ENCODE measurements at places on chromosomes 11 and 22.

GRCh38 chr11:76288166-76288980 is 82.1 kb upstream of the WNT11 start:
- no peak for DNase-seq

DNA sequence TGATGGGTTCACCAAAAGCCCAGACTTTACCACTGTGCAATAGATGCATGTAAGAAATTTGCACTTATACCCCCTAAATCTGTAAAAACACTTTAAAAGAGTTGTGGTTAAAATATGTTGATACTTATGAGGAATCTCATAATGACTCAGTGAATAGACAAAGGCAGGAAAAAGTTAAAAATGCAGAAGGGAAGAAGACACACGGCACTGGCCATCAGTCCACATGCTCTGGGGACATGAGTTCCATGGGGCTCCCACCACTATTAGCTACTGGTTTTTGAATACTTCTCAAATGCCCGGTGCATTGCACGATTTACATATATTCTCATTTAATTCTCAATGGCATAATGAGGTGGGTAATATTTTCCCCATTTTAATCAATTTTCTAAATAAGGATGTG is 59.3 kb upstream of the BLID start:
- DNase-seq = no peak

DNA sequence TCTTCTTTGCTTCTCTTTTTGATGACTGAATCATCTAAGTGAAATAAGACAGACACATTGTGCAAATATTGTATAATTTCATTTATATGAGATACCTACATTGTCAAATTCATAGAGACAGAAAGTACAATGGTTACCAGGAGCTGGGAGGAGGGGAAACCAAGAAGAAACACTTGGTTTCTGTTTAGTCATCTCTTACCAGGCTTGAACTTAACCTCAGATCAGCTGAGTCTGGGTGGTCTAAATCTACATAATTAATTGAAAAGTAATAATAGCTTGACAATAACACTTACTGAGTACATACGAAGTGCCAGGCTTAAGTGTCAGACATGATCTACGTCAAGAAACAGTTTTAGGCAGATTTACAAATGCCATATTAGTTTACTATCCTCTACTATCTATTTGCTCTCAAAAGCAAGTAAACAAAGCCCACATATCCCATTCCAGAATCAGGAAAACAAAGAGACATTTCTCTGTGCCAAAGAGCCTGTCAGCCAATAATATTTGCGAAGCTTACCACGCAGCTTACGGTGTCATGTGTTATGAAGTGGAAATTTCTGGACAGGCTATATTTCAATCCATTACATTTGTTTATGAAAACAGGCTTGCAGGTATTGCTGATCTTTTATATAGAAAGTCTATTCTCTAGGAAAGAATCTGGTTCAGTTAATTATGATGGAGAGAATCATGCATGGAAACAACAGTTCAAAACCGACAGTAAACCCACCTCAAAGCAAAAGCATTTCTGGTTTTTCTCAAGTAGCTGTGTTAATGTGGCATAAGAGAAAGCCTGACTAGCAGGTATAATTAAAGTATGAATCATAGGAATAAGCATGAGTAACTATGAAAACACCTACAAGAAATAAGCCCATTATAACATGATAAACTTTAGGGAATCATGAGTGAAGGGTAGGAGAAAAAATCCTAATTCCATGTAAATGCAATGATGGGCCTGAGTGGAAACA is 2.7 kb upstream of the ARHGAP42 start:
- no peak for DNase-seq

DNA sequence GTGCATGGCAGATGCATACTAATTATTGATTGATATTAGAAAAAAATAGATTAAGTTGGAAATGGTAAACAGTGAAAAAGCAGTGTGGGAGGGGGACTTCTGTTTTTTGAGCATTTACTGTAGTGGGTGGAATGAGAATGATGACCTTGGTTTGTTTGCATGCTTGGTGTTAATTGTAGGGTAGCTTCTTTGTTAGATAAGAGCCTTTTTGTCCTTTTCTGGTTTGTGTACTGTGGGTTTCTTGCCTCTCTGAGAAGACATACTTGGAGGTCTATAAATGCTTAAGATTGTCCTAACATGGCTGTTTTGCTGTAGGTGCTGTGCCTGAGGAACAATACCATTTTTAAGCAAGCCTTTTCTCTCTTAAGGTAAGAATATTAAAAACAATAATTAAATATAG is 17.0 kb downstream of the MRPL48 start:
- DNase-seq = no peak

DNA sequence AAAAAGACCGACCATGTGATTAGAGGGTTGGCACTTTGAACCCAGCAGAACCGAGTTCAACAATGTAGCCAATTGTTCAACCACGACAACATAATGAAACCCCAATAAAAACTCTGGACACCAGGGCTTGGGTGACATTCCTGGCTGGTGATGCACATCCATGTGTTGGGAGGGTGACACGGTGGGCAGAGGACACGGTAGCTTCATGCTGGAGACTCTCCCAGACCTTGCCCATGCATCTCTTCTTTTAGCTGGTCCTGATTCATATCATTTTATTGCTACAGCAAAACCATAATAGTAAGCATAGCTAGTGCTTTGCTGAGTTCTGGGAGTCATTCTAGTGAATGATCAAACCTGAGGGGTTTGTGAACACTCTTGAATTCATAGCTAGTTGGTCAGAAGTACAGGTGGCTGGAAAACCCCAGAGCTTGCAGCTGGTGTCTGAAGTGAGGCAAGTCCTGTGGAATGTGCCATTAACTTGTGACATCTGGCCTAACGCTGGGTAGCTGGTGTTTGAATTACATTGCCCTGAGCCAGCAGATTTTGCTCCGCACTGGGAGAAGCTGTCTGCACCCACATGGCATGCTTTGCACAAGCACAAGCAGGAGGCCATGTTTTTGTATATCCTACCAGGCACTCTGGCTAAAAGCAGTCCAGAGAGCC is 14.0 kb downstream of the RPUSD4 start:
- DNase-seq = no peak

GRCh38 chr22:27151407-27151806 is 494.0 kb downstream of the MIAT start:
- DNase-seq = no peak

GRCh38 chr11:69863544-69864200 is 44.5 kb upstream of the FGF3 start:
- DNase-seq = no peak

- peak; percentile 11 for DNase-seq
These were observed 74.5 kb upstream of the LMO1 start for GRCh38 chr11:8338138-8338537.

- no peak for DNase-seq
These were observed 48.7 kb downstream of the KCNQ1OT1 start for GRCh38 chr11:2651054-2651617.

- DNase-seq = peak; percentile 64
These were observed 53.5 kb downstream of the VSIG10L2 start for GRCh38 chr11:125999234-125999880.

DNA sequence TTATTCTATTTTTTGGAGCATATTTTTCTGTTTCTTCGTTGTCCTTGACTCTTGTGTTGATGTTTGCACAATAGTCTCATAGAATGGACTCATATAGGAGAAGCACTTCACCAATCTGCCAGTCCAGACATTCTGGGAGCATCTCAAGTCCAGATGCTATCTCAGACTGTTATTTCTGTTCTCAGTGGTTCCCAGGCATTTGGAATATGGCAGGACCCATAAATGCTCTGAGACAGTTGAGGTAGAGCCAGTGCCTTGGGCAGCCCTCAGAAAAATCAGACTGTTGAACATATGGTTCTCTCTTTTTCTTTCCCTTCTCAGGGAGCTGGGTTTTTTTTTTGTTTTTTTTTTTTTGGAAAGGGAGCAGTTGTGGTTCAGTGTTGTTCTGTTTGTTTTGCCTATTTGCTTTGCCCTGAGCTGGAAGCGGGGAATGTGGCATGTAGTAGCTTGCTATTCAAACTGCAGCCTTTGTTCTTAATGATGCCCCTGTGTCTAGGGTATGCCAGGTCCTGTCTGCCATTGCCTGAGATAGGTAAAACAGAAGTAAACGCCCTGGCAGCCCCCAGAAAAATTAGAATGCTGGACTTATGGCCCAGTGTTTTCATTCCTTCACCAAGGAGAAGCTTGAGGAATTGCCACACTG is 3.7 kb upstream of the MS4A2 start:
- DNase-seq = no peak

GRCh38 chr11:19648321-19648720 is 64.3 kb upstream of the NAV2 start:
- no peak for DNase-seq

DNA sequence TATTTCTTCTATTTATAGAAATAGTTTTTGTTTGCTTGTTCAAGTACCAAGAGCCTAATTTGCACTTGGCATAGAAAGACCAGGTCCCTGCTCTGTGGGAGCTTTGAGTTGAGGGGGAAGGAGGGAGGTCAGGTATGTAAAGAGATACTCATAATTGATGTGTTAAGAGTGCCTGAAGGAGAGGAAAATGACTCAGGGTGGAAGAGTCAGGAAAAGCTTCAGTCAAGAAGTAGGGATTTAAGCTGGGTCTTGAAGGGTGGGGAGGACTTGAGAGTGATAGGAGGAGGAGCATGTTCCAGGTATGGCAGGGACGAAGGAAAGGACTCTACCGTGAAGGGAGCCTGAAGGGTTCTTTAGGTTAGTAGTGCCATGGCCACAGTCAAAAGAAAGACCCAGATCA is 9.0 kb downstream of the RBX1 start:
- DNase-seq = no peak

DNA sequence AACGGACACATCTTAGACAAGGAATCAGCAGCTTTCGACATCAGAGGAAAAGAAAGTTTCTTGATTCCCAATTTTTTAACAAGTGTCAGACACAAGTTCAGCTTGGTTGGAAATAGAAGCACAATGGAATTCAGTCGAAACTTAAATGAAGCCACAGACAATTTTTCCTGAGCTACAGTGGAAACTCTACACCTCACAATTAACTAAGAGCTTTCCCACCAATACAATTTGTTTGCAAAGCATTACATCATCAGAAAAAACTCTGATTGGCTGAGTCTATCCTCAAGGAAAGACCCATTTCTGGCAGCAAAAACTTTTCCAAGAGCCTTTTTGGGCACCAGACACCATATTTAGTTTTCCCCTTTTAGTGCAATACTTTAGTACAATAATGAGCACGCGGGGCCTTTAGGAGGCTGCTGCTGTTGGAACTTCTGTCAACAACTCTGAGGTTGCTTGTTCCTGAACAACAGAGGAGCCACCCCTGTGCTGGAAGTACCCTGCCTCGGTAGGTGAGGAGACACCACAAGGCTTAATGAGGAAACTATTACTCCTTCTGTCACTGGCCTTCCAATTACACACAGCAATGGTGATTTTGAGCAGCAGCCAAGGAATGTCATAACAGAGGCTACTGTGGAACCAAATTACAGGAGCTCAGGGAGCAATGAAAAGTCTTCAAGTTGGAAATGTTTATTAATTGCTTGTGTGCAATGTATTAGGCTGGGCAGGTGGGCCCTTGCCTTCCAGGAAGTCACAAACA is 61.9 kb upstream of the BARX2 start:
- peak; percentile 49 for DNase-seq

GRCh38 chr11:47589977-47590861 is 3.7 kb downstream of the FAM180B start:
- no peak for DNase-seq

DNA sequence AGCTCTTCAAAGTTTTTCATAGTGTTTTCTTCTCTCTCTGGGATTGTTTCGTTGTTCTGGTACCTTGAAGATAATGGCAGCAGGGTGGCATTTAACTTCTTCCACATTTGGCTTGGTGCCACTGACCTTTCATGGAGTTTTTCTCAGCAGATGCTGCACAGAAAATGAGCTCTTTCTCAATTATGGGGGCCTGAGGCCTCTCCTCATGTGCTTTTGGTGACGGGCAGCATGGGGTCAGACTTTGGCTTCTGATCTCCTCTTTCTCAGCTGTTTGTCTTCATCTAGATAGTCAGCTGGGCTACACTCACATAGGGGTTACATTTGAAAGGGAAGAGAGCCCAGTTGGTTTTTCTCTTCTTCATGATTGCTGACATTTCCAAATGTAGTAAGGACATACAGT is 76.3 kb downstream of the FAT3 start:
- no peak for DNase-seq

GRCh38 chr11:14366936-14367335 is 8.0 kb upstream of the RRAS2 start:
- no peak for DNase-seq

GRCh38 chr11:112310419-112310818 is 49.8 kb upstream of the PLET1 start:
- DNase-seq = peak; percentile 58

DNA sequence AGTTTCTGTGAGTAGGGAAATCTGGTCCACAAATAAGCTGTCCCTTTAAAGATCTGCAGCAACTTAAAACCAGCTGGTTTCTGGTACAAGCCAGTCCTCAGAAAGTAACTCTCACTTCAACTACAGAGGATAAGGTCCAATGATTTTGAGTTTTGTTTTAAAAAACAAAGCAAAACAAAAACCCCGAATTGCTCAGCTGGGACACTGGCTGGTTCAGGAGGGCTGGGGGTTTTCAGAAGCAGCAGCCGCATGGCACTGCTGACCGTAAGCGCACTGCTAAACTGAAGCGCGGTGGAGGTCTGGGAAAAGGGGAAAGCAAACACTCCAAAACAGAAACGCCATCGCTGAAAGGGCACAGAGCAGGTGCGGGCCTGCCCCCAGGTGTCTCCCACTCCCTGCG is 59.7 kb downstream of the MICAL3 start:
- DNase-seq = no peak

DNA sequence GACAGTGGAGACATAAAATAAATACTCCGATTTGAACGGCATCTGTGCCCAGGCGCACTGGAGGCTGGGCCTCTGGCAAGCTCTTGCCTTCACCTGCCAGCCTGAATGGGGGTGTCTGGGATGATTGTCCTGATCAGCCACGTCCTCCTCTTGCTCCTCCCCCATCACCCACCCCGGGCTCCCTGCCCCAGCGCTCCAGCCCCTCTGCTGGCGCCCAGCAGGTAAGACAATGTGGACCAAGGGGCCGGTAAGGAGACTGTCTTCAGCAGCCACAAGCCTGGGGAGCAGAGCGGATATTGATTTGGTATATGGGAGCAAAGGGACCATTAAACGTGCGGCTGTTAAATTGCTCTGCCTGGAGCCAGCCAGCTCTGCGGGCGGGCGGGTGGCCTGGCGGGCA is 24.9 kb downstream of the WNT11 start:
- no peak for DNase-seq

DNA sequence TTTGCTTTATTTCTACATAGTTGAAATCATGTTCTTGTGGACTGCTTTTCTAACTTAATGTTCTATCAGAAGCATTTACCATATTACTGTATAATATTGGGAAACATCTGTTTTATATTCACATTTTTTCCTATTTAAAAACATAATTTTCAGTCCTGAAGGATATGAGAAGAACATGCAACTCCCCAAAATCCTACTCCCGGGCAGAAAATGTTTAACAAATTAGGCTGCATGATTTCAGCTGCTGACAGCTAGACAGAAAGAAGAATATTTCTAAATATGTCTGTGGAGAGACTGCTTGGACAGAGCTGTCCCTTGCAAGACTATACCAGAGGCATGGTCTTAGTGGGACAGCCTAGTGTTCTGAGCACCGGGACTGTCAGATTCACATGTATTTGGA is 15.7 kb upstream of the AMPD3 start:
- DNase-seq = no peak
